NCI-H2029 treated with DMSO at 0.1 percent for 48 hours (cell line): ENCODE measurements at places on chromosomes 11 and 22.
A peak's percentile ranks its signal among the peaks of the same experiment; 100 is the strongest.

DNA sequence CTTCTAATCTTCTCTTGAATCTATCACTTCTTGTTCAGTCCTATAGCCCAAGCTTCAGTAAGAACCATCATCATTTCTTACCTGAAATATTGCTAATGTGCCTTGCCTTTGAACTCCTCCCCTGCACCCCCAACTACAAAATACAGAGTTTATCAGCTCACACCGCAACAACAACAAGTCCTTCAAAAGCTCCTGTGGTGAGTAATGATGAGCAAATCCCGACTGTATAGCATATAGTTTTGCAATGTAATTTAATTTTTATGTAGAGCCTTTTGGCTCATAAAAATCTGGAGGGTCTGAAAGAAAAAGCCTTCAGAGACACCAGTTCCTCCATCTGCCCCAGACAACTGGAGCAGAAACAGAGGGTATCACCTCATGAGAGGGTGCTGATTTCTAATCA lies 124.7 kb downstream of the ARHGAP32 start:
- no peak for DNase-seq

DNA sequence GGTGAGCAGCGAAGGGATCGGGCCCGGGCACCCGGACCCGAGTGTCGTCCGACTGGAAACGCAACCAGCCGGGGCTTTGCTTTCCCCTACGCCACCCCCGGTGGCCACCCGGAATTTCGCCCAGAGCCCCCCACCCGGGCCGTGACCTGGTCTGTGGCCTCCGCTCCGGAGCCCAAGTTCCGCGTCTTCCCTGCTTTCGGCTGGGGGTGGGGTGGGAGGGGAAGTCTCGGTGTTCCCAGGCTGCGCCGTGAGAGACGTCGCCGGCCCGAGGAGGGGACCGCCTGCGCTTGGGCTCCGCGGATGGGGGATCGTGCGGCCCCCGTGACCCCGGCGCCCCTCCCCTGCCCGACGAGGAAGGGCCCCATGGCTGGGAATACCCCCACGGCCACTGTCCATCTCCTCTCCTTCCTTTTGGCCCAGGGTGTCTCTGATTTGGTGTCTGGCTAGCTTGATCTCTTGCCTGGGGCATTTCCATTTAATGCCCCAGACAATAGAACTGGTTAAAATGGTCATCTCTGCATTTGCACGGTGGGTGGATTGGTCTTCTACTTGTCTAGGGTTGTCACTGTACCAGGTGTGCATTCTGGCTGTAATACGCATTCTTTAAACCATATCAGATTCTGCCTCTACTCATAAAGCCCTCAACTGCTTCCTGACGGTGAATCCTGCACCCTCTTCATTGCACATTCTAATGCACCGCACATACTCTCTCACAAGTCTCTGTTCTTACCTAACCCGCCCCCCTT lies 789 bp downstream of the SIK2 start:
- peak; percentile 44 for DNase-seq

DNA sequence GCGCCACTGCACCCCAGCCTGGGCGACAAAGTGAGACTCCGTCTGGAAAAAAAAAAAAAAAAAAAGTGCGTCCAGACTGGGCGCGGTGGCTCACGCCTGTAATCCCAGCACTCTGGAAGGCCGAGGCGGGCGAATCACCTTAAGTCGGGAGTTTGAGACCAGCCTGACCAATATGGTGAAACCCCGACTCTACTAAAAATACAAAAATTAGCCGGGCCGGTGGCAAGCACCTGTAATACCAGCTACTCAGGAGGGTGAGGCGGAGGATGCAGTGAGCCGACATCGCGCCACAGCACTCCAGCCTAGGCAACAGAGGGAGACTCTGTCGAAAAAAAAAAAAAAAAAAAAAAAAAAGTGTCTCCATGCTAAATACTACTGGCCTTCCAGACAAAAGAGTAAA lies 1.3 kb downstream of the USP28 start:
- no peak for DNase-seq

DNA sequence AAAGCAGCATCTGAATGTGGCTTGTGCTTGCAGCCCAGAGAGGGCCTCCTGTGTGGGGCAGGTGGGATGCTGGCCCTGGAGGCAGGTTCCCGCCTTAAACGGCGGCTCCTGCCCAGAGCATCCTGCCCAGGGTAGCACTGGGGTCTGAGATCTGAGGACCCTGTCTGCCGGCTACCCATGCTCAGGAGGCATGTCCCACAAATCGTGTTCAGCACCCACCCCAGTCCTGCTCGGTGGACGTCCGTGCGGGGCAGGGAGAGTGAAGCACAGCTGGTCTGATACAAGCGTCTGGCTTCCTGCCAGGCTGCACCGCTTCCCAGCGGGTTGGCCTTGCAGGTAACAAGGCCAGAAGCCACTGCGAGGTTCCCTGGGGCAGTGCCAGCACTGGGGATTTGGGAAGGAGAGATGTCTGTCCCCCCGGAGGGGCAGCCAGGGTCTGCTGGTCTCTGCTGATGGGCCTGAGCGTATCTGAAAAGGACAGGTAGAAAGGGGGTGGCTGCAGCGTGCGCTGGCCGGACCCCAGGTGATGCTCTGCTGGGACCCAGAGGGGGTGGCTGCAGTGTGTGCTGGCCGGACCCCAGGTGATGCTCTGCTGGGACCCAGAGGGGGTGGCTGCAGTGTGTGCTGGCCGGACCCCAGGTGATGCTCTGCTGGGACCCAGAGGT lies 3.6 kb downstream of the TRABD start:
- no peak for DNase-seq
